ENCODE measurements at places on chromosomes 16 and 17.

DNA sequence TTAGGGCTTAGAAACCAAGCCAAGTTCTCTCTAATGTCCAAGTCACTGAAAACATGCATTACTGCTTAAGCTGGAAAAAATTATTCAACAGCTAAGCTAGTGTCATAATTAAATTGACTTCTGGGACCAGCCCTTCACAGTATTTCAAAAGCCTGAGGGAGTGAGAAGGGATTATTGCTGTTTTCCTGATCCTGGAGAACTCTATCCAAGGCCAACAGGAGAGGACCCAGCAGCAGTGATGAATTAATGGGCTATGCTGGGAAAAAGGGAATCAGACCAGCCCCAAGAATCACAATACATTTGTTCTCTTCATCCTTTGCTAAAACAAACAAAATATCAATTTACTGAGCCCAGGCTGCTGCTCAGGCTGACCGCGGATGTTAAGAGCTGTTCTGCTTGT, 34.5 kb upstream of the CLEC3A start:
- no peak for DNase-seq

DNA sequence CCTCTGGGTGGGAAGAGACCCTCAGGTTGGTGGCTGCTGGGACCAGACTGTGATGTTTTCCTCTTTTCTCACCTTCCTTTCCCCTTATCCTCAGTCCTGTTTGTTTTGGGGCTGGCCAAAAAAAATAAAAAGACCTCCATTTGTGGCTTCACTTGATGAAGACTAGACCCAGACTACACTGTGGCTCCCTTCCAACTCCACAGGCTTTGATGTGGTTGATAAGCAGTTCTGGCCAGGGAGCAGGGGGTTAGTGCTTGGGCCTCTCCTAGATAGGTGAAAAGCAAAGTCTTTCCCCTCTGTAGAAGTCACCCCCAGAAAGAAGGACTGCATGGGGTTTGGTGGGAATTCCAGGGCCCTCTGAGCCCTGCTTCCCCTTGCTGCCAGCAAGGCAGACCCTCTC, 11.2 kb upstream of the ADAM11 start:
- DNase-seq, result no peak

GRCh38 chr17:52148969-52149351, 9.6 kb downstream of the CA10 start:
- DNase-seq, result no peak

DNA sequence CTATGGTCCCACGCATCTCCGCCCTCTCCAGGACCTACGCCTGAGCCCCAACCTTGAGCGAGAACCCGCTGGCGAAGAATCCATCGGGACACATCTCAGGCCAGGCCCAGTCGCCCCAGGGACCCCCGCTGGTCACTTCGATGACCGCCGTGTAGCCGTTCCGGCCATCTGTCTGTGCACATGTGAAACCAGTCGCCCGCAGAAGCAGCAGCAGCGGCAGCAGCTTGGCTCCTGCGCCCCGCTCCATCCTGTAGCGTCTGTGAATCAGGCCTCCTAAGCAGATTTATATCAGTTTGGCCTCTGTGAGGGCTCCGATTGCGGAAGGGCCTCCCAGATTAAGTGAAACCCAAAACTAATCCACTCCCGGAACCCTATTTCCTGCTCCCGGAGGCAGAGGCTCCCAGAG, at the start of gene VMO1:
Gene VMO1 (minus strand): TSS at position 259 of the 406 bp plus-strand sequence. CDS start 12 bp downstream, at position 247.
- DNase-seq, result no peak

DNA sequence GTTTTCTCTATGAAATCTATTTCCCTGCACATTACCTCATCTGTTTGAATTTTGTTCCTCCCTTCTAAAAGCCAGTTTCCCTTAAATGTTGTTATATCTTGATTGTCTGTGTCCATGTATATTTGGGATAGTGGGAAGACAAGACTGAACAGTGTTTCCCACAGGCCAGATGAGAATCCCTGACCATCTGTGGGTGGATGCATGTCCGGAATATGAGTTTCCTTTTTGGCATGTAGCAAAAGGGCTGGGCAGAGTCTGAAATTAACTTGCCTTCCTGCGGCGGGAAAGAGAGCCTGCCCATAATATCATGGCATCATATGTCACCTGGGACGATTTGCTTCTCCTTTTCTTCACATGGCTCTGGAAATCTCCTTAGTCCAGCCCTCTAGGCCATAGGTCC, 385.8 kb upstream of the MAF start:
- DNase-seq, result no peak

- DNase-seq, result no peak
Observed at GRCh38 chr17:14553847-14554246, 253.0 kb downstream of the HS3ST3B1 start.

GRCh38 chr17:82013341-82013740, 9.3 kb downstream of the CENPX start:
- DNase-seq, result no peak

DNA sequence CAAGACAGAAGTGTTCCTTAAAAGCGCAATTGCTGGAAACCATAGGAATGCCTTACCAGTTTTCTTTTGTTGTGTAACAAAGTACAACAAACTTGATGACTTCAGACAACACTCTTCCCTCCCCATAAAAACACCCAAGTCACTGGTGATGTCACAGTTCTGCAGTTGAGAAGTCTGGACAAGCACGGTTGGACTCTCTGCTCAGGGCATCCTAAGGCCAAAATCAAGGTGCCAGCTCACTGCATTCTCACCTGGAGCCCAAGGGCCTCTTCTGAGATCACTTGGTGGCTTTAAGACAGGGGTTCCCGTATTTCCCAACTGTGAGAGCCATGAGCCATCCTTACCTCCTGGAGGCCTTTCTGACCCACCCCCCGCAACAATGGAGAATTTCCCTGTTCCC, 45.6 kb upstream of the MEAK7 start:
- no peak for DNase-seq

DNA sequence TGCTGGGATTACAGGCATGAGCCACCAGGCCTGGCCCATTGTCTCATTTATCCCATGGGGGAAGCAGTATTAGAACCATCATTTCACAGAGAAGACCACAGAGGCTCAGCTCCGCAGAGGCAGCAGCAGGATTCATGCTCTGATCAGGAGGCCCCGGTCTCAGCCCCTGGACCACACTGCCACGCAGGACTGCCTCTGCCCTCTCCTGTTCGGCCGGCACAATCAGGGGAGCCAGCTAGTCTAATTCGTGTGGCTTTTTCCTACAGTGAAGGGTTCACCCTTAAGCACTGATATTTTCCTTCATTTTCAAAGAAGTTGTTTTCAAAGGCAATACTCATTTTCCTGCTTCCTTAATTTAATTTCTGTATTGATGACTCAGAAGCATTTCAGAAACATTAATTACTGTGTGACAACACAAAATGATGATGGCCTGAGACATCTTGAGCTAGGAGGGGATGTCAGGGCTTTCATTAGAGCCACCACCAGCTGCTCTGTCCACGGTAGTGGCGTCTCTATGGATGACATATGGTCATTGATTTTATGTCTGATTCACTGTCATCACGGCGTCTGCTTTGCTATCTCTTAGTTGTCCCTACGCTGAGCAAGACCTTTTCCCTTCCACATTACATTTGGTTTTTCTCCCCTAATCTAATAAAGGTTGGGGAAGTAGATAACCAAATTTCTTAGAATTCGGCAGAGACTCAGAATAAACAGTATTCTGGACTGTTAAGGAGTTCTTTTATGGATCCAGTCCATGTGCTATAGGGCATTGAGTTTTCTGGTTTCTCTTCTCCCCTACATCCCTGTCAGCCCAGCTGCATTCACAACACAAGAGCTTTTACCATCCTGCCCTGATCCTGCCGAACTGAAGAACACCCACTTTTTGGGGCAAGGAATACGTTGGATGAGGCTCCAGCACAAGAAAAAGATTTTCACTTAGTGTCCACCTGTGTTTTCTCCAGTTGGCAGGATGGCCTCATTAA, 314.0 kb downstream of the SLC39A11 start:
- DNase-seq, result no peak

DNA sequence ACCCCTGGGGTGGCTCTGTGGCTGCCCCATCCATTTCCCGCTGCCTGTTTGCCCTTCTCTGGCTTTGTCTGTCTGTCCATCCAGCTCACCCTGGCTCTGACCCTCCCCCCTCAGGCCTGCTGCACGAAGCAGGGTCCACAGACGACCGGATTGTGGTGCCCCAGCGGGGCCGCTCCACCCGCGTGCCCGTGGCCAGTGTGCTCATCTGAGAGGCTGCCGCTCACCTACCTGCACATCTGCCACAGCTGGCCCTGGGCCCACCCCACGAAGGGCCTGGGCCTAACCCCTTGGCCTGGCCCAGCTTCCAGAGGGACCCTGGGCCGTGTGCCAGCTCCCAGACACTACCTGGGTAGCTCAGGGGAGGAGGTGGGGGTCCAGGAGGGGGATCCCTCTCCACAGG, 761 bp upstream of the LAT start:
- DNase-seq, result no peak

- no peak for DNase-seq
Observed at GRCh38 chr17:76517638-76518038, 16.4 kb upstream of the RHBDF2 start.

Data from stimulated activated CD8-positive, alpha-beta memory T cell treated with anti-CD3 and anti-CD28 coated beads, Interleukin-15, amount 100 ng/mL, for 48 hours (primary cell).